ENCODE measurements at places on chromosomes 11 and 22.
A peak's percentile ranks its signal among the peaks of the same experiment; 100 is the strongest.

- DNase-seq, result no peak
Measured at GRCh38 chr22:24482575-24482974, 12.6 kb upstream of the UPB1 start.

DNA sequence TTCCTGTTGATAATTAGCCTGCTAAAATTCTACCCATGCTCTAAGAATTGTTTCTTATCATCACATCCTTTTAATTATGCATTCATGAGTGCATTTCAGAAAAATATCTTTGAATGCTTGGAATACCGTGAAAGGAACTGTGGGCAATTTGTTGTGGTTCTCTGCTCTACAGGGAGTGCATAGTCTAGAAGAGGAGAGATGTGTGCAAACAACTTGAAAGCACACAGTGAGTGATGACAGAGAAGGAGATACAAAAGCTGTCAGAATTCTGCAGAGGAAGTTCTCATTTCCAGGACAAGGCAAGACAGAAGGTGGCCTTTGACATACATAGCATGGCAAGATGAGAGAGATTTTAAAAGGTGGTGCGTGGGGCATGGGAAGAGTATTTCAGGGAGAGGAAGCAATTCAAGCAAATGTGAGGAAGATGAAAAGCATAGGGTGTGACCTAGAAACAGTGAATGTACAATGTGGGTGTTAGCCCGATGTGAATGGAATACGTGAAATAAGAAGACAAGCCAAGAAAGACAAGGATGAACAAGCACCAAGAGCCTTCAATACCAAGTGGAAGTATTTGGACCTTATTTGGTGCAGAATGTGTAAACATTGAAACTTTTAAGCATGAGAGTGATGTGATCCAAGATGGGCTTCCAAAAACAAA is 5.0 kb downstream of the MMP8 start:
- DNase-seq, result no peak

GRCh38 chr22:39144101-39144767 is 8.2 kb downstream of the CBX7 start:
- DNase-seq, result no peak

- DNase-seq, result peak; percentile 62
Measured at GRCh38 chr11:121932646-121933185, 183.3 kb downstream of the BLID start.

DNA sequence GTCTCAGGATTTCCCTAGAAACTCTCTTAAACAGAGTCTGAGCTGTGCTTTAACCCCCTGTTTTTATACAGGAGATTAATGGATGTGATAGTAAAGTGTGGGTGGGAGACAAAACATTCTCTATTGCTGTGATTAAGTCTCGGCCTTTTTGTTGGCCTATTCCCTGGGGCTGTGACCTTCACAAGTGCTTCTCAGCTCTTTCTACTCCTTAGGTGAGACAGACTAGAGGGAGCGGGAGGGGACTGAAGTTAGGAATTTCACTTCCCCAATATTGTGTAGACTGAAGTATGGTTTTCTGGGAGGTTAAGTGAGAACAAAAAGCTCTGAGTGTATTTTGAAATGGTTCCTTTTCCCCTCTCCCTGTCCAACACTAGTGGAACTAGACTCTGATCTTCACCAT is 29.8 kb upstream of the OR8B8 start:
- DNase-seq, result no peak

GRCh38 chr11:122628810-122629555 is 26.5 kb upstream of the UBASH3B start:
- DNase-seq, result peak; percentile 62

- no peak for DNase-seq
Measured at GRCh38 chr11:75697906-75698581, 19.6 kb upstream of the MOGAT2 start.

DNA sequence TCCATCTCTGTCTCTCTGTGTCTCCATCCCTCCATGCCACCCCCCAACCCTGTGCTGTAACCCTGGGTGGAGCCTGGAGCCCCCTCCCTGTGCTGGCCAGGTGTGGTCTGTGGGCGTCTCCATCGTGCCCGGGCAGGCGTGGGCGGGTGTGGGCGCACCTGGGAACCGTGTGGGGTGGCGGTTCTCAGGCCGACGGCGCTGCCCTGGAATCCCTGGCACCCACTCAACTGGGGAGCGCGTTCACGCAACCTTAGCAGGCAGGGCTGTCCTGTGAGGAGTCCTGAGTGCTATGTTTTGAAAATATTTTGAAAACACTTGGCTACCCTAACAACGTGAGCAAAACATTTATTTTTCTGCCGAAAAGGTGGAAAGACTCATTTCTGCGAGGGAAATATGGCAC is 4.7 kb downstream of the TNNT3 start:
- DNase-seq, result no peak

DNA sequence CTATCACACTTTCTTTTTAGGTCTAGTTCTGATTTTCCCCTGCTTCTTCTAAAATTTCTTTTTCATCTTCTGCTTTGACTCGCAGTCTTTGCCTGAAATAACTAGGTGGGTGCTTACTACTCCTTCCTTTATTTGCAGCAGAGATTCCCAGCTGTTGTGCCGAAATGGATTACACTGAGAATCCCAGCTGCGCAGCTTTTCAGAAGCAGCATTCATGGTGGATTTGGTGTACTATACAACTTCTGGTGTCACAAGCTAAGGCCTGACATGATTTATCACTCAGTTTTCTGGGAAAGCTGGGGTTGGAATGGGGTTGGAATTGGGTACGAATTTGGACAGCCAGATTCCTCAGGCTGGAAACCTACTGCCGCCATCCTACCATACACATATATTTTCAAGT is 6.0 kb upstream of the XKR3 start:
- no peak for DNase-seq

DNA sequence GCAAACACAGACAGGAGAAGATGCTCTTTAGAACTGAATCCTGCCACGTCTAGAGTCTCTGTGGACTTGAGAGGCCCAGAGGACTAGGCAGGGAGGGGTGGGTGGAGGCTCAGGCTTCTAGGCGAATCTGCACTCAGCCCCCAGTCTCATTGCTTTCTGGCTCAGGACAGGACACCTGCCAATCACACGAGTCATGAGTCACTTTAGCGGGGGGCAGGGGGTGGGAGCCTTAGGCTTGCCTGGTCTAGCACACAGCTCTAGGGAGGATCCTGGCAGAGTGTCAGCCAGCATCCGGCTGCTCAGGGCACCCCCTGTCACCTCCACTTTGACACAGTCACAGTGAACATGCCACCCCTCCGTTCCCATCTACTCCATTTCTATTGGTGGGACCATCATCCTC is 167.7 kb downstream of the CEP164 start:
- DNase-seq, result no peak

DNA sequence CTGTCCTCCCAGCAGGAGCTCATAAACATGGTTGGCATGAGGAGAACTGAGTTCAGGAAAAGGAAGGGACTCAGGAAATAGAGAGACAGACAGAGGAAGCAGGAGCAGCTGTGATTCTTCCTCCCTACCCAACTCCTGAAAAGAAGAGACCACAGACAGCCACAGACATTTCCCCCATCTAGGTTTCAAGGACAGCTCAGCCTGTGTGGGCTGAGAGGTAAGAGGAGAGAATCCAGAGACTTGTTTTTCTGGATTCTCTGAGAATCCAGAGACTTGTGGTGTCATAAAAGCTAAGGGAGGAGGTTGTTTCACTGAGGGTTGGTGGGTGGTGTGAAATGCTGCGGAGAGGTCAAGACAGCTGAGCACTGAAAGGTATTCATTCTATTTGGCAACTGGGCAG is 19.0 kb upstream of the STK33 start:
- no peak for DNase-seq

Data from putamen (tissue), 1 donor.